H54 (cell line): ENCODE measurements at places on chromosomes 5 and 9.
A peak's percentile ranks its signal among the peaks of the same experiment; 100 is the strongest.

- DNase-seq: no peak
These were observed 69.7 kb downstream of the GRAMD2B start for GRCh38 chr5:126492939-126493338.

GRCh38 chr5:116404792-116405191 lies 169.8 kb downstream of the SEMA6A start:
- DNase-seq: no peak

GRCh38 chr9:115301581-115301980 lies 183.6 kb upstream of the TNC start:
- no peak for DNase-seq

DNA sequence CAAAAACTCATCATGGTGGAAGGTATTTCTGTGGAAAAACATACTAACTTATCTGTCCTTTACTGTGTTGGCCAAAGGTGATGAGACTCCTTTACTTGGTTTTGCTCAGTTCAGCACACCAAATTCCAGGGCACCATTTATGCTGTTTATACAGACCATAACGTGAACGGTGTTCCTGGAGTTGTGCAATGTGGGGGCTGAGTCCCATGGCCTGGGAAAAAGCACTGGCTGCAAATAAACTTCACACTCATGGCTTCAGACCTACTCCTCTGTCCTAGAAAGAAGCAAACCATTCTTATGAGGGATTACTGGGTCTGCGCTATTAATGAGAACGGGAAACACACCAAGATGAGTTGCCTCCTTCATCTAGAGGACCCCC lies 10.4 kb downstream of the FREM1 start:
- no peak for DNase-seq

DNA sequence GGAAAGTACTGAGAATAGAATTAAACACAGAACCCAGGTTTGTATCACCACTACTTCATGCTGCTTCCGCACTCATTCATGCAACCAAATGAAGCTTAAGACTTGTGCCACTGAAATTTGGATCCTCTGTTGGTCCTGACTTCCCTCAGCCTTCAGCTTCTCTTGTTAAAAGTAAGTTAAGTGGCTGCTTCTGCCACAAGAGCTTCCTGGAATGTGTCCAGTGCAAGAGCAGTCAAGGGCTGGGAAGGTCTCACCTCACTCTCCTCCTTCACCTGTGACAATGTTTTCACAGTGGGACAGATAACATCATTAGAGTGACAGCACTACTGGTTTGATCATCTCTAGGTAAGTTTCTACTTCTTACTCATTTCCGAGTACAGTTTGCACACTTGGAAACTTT lies 7.9 kb downstream of the SNCAIP start:
- no peak for DNase-seq

DNA sequence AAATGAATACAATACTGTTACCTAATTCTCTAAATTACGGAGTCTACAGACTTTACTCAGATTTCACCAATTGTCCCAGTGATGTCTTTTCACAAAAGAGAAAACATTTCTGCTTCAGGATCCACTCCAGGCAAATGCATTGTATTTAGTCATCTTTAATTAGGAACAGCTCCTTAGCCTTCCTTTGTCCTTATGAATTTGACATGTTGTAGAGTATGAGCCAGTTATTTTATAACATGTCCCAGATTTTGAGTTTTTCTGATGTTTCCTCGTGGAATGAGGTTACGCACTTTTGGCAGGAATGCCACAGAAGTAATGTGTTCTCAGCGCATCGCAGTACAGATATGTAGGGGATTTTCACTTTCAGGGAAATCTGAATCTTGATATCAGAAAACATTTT lies 10.5 kb downstream of the HABP4 start:
- DNase-seq: no peak

DNA sequence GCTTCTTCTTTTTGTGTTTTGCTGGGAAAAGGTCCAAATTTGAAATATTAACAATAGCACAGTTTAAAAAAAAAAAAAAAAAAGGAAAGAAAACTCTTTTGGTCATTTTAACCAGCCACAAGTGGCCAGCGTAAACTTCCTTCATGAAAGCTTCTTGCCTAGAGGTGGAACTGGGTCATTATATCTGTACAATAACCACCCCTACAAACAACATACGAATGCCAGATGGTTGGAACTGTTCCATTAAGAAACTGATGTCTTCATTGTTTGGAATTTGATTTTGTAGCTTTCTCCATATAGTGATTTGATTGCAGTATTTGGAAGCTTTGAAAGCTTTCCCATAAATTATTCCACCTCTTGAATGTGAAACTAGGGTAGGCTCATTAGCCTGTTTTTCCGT lies 18.3 kb upstream of the LPAR1 start:
- no peak for DNase-seq

DNA sequence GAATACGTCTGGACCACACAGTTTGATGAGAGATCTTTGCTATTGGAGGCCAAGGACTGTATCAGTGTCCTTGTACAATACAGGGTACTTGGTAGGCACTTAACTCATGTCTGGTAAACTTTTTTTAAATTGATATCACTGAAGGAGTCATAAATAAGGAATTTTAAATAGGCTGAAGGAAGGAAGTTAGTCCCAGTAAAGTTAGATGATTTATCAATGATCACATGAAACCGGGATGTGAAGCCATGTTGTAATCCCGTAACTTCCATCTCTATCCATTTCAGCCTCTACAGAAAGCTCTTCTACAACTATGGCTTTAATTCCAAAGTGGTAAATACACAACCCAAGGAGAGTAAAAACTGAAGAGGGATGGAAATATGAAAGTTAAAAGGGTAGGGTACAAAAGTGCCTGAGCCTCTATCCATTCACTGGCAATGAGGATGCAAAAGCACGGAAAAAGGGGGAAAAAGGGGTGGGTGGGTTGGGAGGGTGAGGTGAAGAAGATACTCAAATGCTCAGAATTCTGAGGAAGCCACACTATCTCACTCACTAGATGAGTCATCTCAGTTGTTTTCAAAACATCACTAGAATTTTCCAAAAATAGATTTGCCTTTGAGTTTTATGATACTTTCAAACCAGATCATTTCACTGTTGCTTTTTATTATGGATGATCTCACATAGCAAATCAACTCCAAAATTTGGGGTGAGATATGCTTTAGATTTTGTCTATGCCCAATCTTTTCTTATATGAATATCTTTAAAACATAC lies 1053.5 kb downstream of the NR2F1-AS1 start:
- no peak for DNase-seq

GRCh38 chr5:95600557-95600956 lies 19.3 kb upstream of the GPR150 start:
- no peak for DNase-seq

GRCh38 chr5:111694133-111694532 lies 62.9 kb downstream of the NREP start:
- DNase-seq: no peak

- no peak for DNase-seq
These were observed 4.7 kb upstream of the TMEM141 start for GRCh38 chr9:136786451-136786850.

- peak; percentile 68 for DNase-seq
These were observed 54.4 kb downstream of the ENTREP1 start for GRCh38 chr9:69379270-69379982.

DNA sequence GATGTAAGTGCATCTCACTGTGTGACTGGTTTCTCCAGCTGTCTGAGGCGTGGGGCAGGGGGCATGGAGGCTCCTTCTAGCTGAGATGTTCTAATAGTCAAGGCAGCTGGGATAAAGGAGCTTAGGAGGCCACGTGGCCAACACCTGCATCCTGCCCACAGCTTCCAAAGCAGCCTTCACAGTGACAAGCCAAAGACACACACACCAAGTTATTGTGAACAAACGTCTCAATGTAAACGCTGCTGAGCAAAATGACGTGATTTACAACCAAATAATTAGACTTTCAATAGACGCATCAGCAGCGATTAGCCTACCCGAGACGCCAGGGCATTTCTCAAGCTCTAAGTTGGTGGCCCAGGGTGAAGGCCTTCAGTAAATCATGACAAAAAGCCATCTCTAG lies 23.2 kb upstream of the SLC25A51 start:
- DNase-seq: no peak

GRCh38 chr9:105700668-105701067 lies 6.3 kb downstream of the TMEM38B start:
- DNase-seq: no peak

DNA sequence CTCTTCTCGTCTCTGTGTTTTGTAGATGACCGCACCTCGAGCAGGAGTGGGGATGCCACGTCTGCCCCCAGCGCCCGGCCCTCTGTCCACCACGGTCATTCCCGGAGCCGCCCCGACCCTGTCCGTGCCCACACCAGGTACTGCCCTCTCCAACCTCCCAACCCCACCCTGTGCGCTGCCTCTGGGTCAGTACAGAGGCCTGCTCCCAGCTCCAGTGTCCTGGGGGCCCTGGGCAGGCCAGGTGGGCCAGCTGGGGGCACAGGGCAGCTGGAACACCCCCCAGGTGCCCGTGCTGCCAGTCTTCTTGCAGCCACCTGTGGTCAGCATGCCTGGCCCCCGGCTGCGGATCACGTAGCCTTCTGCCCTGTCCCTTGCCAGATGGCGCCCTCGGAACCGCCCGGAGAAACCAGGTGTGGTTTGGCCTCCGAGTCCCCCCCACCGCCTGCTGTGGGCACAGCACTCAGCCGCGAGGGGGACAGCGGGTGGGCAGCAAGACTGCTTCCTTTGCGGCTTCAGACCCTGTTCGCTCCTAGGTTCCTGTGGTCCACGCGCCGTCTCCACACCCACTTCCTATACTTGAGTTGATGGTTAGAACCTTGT lies 133.7 kb downstream of the WNK2 start:
- DNase-seq: no peak

- peak; percentile 31 for DNase-seq
These were observed 34.3 kb upstream of the RPS23 start for GRCh38 chr5:82312373-82312856.

- no peak for DNase-seq
These were observed 609.4 kb downstream of the SLCO4C1 start for GRCh38 chr5:101686536-101687157.

DNA sequence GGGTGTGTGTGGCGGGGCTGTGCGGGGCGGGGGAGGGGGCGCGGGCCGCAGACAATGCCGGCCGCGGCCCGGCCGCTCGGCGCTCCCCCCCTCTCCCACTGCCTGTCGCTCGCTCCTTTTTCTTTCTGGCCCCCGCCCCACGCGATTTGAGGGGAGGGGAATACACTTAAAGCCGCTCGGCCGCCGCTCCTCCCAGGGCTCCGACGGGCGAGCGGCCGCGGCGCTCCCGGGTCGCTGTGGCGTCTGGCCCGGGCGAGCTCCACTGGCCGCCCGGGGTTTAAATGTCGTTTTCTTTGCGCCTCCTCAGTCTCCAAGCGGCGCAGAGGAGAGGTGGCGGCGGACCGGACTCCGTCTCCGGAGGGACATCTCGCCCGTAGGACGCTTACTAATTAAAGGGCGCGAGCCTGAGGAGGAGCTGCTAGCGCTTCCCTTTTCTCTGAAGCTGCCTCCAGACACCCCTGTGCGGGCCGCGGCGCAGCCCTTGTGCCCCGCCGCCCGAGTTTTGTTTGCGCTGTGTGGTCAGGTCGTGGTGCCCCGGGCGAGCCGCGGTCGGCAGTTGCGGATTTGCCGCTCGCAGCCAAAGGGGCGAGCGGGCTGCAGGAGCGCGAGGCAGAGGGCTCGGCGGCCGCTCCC lies 1.4 kb downstream of the ZSWIM6 start:
- peak; percentile 33 for DNase-seq

- DNase-seq: no peak
These were observed 7.5 kb upstream of the PAM start for GRCh38 chr5:102747386-102748166.

GRCh38 chr9:122113574-122113973 lies 20.5 kb upstream of the TTLL11 start:
- DNase-seq: no peak

DNA sequence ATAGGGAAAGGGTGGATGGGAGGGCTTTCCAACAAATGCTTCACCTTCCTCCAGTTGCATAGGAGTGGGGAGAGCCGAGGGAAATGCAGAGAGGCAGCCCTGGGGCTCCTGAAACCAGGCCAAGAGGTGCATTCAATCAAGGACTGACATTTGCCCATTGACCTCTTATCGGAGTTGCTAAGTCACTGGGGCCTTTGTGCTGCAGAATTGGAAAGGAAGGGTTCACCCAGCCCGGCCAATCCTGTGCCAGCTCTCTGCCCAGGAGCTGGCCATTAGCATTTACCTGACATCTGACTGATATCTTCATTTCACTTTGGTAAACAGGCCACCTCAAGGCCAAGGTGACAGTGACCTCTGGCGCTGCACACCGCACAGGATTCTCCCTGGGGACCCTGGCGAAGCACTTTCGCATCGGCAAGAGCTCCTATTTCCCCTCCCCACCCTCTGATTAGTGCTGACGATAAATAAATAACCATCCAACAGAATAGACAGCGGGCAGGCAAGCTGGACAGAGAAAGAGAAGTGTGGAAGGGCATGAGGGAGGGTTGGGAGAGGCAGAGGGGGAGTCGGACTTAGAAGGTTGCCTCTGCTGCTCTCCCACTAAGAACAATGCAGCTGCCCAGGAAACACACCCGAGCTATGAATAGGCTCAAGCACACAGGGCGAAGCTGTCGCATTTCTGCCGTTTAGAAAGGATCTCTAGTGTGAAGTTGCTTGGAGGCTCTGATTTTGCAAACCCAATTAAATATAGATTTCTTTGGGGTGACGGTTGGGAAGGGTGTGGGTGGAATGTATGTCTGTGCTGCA lies 57.0 kb upstream of the BOD1 start:
- DNase-seq: no peak

- no peak for DNase-seq
These were observed 48.8 kb downstream of the MAST4 start for GRCh38 chr5:66645039-66645438.

- DNase-seq: no peak
These were observed 11.5 kb downstream of the PDLIM4 start for GRCh38 chr5:132268769-132269551.

DNA sequence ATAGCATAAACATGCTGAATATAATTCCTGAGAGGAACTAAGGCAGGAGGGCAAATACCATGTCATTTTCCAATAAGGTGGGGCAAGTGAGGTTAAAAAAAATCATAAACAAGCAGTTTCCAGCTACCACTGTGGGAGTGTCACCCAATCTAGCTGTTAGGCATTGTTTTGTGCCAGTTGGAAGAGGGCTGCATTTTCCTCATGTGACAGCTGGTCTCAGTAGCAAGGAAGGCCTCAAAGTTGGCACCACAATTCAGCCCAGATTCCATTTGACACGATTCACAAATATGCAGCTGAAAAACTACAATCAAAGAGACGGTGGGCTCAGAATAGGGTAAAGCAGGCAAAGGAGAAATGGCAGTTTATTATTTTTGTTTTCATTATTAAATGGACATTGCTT lies 636.1 kb downstream of the KIF4B start:
- DNase-seq: no peak
